ENCODE measurements at places on chromosomes 11 and 22.

DNA sequence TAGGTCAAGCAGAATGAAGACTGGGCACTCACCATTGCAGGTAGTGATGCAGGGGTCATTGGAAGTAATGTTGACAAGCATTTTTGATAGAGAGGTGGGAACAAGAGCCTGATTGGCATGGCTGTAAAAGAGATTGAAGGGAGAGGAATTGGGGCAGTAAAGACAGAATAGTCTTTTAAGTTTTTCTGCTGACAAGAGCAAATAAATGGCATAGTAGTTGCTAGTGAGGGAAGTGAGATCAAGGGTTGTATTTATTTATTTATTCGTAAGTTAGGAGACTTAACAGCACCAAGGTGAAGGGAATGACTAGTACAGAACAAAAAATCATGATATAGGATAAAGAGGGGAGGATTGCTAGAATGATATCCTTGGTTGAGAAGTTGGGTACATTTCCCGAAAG, 11.0 kb downstream of the SYT9 start:
- no peak for DNase-seq

DNA sequence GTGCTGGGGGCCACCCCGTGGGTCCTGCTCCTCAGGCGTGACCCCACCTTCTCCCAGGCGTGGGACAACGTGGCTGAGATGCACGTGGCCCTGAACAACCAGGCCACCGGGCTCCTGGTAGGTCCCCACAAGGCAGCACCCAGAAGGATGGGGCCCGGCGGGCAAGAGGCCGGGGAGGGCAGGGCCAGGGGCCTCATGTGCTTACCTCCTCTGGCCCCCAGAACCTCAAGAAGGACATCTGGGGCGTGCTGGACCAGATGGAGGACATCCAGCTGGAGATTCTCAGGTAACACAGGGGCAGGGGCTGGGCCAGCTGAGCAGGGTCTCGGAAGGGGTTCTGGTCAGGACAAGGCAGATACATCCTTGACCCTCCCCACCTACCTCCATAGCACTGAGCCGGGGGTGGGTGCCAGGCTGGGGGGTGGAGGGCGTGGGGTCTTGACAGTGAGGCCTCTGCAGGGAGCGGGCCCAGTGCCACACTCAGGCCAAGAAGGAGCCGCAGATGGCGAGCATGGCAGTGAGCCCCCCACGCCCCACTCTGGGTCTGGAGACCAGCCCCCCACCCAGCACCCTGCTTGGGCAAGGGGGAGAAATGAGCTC, 186.3 kb downstream of the IGLL1 start:
- DNase-seq, result no peak

DNA sequence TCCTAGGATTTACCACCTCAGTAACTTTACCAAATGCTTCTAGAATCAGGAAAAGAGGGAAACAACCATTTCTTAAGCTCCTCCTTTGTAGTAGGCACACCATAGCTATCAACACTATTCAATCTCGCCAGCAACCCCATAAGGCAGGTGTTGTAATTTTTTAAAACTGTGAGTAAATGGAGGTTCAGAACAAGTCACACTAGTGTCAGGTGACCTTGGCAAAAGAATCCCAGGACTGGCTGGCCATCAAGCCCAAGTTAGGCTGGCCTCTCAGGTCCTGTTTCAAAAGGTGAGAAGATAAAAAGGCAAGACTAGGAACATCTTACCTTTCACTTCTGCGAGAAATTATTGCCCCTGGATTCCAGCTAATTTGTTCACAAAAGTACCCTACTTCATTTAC, 713 bp downstream of the TOP3B start:
- DNase-seq, result no peak

DNA sequence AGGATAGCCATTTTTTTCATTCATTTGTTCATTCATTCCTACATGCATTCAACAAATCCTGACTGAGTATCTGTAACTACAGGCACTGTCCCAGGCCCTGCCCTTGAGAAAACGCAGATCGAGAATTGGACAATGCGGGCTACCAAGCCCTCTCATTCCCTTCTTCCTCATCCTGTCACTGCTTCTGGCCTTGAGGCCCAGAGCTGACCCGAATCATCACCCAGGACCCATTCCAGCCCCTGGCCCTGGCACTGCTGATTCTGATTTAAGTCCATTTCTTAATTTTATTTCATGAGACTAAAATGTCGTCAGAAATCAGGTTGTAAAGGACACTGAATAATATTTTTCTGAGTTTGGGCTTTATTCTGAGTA, 24.3 kb downstream of the COMMD9 start:
- DNase-seq, result no peak

DNA sequence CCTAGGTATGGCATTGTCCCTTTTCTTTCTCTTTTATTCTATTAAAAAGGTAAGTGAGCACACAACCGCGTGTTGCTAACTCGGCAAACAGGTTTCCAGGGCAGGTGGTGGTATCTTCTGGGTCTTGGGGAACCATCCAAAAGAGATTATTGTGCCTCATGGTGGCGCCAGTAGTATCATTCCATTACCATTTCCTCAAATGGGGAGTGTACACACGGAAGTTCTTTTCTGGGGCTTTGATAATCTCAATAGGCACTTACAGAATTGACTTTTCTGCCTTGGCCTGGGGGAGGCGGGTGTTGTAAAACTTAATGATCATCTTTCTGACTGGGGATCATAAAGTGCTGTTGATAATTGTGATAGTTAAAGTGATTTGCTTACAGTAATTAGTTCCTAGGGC, 234.1 kb downstream of the KIRREL3 start:
- DNase-seq, result no peak

- DNase-seq, result no peak
Observed at GRCh38 chr11:76797341-76798201, 14.4 kb downstream of the TSKU start.

DNA sequence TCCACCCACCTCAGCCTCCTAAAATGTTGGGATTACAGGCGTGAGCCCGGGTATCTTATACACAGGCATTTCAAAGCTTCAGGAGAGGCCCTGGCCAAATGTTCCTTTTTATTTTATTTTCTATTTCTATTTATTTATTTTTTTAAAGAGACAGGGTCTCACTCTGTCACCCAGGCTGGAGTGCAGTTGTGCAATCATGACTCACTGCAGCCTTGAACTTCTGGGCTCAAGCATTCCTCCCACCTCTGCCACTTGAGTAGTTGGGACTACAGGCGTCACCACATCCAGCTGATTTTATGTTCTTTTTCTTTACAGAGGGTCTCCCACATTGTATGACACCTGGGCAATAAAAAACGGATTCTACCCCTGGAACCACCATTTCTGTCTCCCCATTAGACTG, 71.2 kb downstream of the FBXO7 start:
- no peak for DNase-seq

GRCh38 chr11:65537620-65538231, 12.8 kb downstream of the SCYL1 start:
- no peak for DNase-seq

DNA sequence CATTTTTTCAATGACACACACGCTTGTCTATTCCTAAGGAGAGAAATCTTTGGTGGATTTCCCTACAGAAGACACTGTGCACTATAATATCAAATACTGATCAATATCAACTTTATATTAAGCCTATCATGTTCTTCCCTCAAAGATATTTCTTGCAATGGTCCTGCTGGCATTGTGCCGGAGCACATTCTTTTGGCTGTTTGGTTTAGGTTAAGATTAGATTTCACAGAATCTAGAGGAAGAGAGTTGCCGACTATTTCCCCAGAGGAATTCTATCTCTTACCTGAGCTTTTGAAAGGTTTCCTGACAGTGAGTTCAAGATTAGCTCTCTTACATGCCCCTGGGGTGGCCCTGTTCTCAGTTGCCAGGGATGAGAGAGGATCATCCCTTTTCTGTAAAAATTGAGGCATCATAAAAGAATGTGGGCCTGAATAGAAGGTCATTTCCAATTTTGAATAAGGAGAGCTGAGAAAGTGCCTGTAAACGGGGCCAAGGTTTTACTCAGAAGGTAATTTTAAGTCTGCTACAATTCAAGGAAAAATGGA, 180.6 kb upstream of the ARHGAP20 start:
- no peak for DNase-seq

- DNase-seq, result no peak
Observed at GRCh38 chr11:68016161-68016903, 6.2 kb downstream of the ALDH3B1 start.

GRCh38 chr22:16953206-16954059, 54.6 kb downstream of the GAB4 start:
- no peak for DNase-seq

GRCh38 chr11:97354026-97354425, 964.2 kb downstream of the JRKL start:
- DNase-seq, result no peak

GRCh38 chr11:115745066-115745465, 240.9 kb upstream of the CADM1 start:
- no peak for DNase-seq

DNA sequence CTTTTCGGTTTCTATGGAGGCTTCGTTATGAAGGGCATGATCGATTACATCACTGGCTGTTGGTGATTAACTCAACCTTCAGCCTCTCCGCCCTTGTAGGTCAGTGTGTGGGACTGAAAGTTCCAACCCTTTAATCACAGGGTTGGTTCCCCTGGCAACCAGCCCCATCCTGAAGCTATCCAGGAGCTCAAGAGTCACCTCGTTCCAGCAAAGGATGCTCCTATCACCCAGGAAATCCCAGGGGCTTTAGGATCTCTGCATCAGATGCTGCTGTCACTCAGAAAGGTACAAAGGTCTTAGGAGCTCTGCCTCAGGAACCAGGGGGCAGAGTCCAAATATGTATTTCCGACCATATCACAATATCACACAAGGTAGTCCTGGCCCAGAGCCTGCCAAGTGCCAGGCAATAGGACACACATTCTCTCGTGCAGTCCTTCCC, 123.5 kb upstream of the PARVA start:
- DNase-seq, result no peak

- no peak for DNase-seq
Observed at GRCh38 chr22:29145321-29146072, 60.2 kb upstream of the EMID1 start.

DNA sequence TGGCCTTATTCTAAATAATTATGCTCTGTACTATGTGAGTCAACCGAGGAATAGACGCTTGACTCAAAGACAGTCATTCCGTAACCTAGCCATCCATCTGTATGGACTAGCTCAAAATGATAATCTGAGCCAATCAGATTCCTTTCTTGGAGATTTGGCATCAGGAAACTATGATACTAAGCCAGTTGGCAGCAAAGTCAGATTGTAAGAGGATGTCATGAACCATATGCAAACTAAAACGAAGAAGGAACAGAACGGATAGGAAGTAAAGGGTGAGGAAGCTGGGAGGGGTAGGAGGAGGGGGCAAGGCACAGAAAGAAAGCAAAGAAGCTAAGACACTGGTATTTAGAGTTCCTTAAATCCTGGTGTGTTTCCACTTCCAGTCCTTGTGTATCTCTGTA, 10.7 kb upstream of the SESN3 start:
- DNase-seq, result no peak

DNA sequence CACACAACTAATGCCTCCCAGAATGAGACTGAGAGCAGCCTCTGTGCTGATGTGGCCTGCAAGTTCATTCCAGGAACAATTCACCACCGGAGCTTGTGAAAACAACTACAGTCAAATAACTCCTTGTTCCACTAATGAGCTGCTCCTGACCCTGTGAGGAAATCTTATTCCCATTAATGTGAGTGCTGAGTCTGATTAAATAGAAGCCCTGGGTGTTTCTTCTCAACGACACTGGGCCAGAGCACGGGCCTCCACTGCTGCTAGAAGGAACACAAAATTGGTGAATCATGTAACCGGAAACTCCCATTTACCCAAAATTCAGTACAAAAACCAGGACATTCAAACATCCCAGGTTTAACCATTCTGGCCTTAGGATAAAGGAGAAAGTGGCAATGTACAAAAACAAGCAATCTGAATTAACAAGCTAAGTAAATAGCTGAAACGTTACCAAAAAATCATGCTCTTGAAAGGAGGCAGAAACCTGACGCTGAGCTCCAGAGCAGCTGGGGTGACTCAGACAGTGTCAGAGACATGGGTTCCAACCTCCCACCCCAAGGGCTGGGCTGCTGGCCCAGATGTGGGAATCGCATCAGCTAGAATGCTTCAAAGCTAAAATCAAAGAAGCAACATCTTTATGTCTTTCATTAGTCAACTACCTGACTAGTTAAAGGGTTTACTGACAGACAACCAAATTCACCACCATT, 26.7 kb downstream of the SERGEF start:
- no peak for DNase-seq

- no peak for DNase-seq
Observed at GRCh38 chr11:46475926-46476545, 84.5 kb upstream of the CHRM4 start.

GRCh38 chr11:132078264-132079076, 708.1 kb downstream of the NTM start:
- DNase-seq, result no peak

DNA sequence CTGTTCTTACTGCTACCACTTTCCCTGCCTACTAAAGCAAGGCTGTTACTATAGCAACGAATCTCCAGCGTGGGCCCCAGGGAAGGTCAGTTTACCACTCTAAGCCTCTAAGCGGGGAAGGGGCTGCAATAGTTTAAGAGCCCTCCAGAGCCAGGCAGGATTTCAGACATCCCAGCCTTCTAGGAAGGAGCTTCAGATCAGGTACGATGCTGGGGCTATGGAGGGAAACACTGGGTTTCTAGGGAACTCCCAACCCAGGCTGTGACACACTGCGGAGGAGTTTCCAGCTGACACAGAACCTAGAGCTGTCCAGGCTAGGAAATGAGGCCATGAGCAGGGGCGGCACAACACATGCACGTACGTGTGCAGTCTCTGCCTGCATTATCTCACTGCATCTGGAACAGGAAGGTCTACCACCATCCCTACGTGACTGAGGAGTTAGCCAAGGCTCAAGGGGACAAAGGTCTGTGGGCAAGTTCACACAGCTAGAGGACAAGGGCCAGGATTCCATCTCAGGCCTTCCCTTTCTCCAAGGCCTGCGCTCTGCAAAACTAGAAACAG, 20.4 kb downstream of the HPS4 start:
- no peak for DNase-seq

- no peak for DNase-seq
Observed at GRCh38 chr22:48926643-48927042, 901.0 kb downstream of the BRD1 start.

GRCh38 chr11:95499516-95500135, 268.6 kb upstream of the SESN3 start:
- no peak for DNase-seq

DNA sequence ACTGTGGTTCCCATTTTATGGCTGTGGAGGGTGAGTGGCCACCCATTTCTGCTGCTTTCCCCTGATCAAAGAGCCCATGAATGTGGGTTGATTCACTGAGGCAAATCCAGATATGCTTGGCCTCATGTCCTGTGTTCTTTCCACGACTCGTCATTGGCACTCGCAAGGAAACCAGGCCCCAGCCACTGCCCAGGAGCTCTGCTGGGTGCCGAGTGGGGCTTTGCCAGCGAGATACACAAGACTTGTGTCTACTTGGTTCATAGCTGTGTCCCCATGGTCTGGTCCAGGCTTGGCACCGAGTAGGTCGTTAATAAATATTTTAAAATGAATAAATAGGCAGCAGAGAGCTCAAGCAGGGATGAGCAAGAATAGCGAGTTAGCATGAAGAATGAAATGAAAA, 1291.5 kb downstream of the TBC1D22A start:
- DNase-seq, result no peak

DNA sequence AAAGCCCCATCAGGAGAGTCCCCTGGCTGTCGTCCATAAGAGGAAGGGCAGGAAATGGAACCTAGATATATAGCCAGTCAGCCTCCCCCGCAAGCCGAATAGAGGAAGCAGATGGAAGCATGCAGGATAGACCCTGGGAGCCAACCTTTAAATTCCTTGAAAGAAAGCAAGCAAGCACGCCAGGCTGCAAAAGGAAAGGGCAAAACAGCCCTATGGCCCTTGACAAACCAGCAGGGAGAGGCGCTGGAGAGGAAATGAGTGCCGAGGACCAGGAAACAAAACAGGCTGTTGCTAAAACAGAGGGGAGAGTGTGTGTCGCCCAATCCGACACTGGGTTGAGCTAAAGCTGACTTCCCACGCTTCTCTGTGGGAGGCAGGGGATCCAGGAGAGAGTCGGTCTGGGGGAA, 203.5 kb upstream of the MTNR1B start:
- no peak for DNase-seq
